Activated CD4-positive, CD25-positive, alpha-beta regulatory T cell treated with anti-CD3 and anti-CD28 coated beads, Interleukin-2, amount 50 U/mL, for 24 hours (primary cell): ENCODE measurements at places on chromosomes 13 and 19.

GRCh38 chr19:12828494-12828893 lies 5.9 kb downstream of the RTBDN start:
- ATAC-seq: no peak

DNA sequence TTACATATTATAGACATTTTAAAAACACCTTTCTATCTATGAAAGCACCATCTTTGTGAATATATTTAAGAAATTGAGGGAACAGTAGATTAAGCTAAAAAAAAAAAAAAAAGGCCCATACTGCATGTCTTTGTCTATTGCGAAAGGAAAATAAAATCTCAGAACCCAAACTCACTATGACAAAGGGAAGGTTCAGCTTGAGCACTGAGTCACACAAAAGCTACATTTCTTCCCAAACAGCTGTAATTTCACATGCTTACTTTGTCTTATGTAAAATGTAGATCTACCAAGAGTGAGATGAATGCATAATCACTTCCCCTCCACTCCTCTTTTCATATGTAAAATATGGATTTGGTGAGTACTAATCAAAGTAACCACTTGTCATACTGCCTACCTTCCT lies 640.1 kb upstream of the KLF12 start:
- ATAC-seq: no peak

DNA sequence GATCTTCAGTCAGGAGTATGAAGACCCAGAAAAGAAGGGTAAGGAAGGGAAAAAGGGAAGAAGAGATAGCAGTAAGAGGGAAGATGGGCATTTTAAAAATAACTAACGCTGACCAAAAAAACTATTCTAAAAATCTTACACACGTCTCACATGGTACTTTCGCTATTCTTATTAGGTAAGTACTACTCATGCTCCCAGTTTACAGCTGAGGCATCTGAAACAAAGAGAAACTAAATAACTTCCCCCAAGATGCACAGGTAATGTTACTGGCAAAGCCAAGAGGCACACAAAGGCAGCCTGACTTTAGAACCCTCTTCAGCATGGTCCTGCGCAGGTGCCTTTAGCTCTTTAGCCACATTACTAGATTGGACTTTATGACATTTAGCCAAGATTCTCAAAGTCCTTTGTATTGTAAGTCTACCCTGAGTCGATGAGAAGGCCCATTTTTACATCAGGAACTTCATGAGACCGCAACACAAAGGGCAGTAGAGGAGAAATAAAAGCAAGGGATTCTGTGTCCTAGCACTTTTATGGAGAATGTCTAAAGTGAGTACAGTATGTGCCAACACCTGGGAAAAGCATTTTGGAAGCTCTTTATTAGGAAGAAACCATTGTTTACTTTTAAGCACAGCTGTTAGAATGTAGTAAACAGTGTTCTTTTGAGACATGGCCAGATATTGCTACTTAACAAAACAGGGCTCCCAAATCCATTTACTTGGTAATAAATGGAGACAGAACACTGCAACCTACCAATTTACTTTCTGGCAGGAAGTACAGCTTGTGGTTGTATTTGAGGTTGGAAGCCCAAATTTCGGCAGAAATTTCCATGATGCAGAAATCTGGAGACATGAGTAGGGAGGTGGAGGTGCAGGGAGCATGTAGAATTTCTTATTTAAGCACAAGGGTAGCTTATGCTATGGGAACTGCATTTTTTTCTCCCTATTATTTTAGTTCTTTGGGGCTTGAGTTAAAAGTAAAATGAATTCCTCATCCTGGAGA lies 250.7 kb downstream of the KCTD12 start:
- no peak for ATAC-seq

GRCh38 chr13:20873348-20873747 lies 29.2 kb downstream of the XPO4 start:
- no peak for ATAC-seq

DNA sequence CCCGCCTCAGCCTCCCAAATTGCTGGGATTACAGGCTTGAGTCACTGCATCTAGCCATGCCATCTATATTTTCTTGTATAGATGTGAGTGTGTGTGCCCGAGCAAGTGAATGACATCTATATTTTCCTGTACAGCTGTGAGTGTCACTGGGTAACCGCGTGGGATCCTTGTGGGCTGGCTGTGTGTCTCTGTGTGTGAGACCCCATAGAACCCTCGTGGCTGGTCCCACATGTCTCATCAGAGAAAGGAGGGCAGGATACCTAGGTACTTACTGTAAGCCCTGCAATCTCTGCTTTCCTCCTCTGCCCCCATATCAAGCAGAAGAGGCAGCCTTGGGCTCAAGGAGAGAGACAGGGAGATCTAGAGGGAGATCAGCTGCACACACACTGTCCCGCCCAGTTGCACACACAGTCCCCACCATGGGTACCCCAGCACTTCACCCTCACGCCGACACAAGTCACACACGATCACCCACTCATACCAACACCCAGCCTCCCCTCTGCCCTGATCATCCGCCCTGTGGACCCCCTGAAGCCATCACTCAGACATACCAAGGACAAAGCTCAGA lies 655 bp downstream of the DENND1C start:
- ATAC-seq: peak; percentile 28
